ENCODE measurements at places on chromosomes 11 and 22. TPM values are rescaled to one million over a fixed set of nuclear protein-coding genes. Genes with fewer than 3 reads are reported as not detected.
A peak's percentile ranks its signal among the peaks of the same experiment; 100 is the strongest.

The WBP2NL gene
- total RNA-seq = 0.68 TPM

The ASRGL1 gene
- 11.1 TPM for total RNA-seq

The OR51B2 gene
- not detected for total RNA-seq

The SWAP70 gene
- 10.9 TPM for total RNA-seq

The APOL5 gene
- not detected for total RNA-seq

The LMNTD2 gene
- 1.2 TPM for total RNA-seq

The OR5B21 gene
- total RNA-seq = not detected

The CALCA gene
- 0.29 TPM for total RNA-seq

GRCh38 chr11:30586251-30587144, at the start of gene MPPED2:
TSS of gene MPPED2 (minus strand) at chr11:30586353. CDS start at chr11:30580373, 5,980 bp downstream.
- peak; percentile 60 for DNase-seq

- DNase-seq = no peak
These were observed 150.9 kb upstream of the THY1 start for GRCh38 chr11:119573858-119574257.

DNA sequence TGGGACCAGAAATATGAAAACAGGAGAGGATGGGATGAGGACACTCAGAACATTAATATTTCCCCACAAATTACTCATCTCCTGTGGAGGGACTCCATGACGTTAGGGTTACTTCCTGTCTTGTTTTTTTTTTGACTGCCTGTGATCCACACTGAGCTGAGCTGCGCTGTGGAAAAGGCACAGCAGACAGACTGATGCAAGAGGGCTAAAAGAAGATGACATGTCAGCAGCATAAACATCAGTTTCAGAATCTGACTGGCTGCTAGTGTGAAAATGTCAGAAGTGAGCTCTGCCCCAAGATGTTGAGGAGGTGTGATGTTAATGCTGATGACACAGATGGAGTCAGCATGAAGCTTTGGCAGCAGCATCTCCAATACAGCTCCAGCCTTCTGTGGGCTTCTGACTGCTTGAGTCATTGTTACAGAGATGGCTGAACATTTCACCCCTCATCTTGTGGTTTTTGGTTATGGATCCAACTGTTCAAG, 286.8 kb downstream of the BLID start:
- DNase-seq = peak; percentile 2

- DNase-seq = no peak
These were observed 99.3 kb upstream of the GAL start for GRCh38 chr11:68584991-68585524.

DNA sequence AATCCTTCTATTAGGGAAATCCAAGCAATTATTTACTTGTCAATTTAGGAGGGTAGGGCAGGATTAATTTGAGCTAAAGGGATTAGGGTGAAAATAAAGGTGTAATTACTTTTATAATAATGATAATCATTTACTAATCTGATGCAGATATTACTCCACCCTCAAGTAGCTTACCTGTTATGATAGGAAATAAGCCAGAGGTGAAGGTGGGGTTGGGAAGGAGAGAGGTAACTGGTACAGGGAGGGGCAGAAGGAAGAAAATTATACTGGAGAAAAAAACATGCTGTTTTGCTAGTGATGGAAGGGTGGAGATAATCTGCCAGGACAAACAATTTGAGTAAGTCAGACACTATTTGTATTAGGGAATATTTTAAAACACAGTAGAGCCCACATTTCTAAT, 157.7 kb downstream of the BARX2 start:
- no peak for DNase-seq

DNA sequence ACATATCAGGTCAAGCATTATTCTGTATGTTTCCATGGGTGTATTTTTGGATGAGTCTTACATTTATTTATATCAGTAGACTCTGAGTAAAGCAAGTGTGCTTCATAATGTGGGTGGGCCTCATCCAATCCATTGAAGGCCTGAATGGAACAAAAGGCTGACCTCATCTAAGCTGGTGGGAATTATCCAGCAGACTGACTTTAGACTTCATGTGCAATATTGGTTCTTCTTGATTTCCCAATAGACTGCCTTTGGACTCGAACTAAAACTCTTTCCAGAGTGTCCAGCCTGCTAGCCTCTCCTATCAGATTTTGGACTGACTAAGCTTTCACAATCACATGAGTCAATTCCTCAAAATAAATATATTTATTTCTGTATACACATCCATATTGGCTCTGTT, 116.2 kb downstream of the KIF18A start:
- DNase-seq = no peak

DNA sequence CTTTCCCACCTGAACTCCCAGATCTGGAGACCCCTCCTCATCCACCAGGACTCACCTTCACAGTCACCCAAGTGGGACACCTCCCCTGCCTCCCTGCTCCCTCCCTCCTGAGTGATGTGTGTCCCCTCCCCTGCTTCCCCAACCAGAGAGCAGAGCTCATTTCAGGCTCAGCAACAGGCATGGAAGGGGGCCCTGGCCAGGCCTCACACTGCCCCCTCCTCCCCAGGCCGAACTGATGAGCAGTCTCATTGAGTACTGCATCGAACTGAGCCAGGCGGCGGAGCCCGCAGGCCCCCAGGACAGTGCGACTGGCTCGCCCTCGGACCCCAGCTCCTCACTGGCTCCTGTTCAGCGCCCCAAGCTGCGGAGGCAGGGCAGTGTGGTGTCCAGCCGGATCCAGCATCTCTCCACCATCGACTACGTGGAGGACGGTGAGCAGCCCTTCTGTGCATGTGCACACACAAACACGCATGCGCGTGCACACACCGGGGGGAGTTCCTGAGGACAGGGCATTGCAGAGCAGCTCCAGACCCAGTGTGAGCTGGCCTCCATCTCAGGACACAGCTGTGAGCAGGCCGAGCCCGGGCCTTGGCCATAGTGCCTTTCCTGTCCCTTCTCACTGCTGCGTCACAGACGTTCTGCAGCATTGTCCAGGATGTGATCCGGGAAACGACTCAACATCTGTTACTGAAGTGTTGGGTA, 17.8 kb upstream of the NEAT1 start:
- no peak for DNase-seq

GRCh38 chr22:38314933-38315822, 2.1 kb downstream of the CSNK1E start:
- DNase-seq = no peak

All from activated naive CD8-positive, alpha-beta T cell treated with anti-CD3 and anti-CD28 coated beads for 36 hours (primary cell).